ENCODE measurements at places on chromosomes 5 and 9. TPM values are rescaled to one million over a fixed set of nuclear protein-coding genes. Genes with fewer than 3 reads are reported as not detected.

GRCh38 chr9:129708793-129709192, 43.3 kb downstream of the PRRX2 start:
- DNase-seq = no peak

The ADAMTS13 gene
- 14.1 TPM for polyA plus RNA-seq

- DNase-seq = no peak
Measured at GRCh38 chr9:71766663-71767062, 1.6 kb downstream of the CEMIP2 start.

DNA sequence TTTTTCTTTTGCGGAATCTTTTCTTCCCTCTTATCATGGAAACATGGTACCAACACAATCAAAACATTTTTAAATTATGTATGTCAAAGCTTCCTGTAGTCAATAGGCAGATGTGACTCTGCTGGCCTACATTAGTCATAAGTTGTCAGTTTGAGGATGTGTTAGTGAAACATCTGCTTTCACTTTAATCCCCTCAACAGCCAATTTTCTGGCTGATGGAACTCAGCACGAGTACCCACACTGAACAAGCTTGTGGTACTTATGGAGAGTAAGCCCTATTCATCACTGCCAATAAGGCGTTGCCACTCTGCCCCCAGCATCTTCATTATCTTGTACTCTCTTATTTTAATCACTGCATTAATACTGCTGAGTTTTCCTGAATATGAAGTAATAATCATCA, 1034.4 kb downstream of the CDH9 start:
- no peak for DNase-seq

GRCh38 chr9:107131108-107131799, 151.8 kb upstream of the RAD23B start:
- no peak for DNase-seq

DNA sequence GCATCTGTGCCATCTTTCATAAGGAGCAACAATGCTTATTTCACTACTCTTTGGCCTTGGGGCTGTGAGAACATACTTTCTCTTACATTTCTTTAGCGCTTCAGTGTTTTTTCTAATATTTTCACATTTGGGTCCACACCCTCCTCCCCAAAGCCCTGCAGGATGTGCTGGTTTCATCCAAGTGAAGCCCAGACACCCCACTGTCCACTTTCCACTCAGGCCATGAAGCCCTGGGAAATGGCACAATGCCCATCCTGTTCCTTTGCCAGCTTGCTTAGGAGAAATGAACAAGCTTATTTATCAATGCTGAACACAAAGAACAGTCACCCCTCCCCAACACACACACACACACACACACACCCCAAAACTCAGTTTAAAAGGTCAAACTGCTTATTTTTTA, 17.3 kb upstream of the TMOD1 start:
- DNase-seq = no peak

DNA sequence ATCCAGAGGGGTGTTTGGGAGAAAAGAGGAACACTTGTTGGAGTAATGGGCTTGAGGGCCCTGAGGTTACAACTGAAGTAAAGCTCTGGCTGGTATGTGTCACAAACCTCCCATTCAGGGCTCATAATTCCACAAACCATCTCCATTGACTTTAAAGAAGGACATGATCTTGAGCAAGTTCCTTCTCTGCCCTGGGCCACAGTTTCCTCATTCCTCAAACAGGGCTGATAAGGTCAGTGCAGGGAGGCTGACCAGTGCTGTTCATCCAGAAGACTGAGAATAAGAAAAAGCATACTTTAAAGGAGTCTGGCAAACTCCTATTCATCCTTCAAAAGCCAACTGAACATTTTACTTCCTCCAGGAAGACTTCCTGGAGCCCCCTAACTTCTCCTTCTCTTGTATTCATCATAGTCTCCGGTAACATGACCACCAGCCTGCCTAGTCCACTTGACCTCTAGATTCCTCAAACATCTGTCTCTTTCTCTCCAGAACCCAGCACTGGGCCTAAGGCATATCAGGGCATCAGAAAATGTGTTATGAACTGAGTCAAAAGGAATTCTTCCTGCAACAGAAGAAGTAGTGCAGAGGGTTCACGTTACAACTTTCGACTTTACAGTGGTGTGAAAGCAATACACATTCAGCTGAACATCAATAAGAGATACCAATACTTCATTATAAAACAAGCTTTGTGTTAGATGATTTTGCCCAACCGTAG, 20.7 kb upstream of the PTPN3 start:
- DNase-seq = no peak

GRCh38 chr5:151005950-151006576, 14.3 kb upstream of the GPX3 start:
- peak; percentile 42 for DNase-seq

DNA sequence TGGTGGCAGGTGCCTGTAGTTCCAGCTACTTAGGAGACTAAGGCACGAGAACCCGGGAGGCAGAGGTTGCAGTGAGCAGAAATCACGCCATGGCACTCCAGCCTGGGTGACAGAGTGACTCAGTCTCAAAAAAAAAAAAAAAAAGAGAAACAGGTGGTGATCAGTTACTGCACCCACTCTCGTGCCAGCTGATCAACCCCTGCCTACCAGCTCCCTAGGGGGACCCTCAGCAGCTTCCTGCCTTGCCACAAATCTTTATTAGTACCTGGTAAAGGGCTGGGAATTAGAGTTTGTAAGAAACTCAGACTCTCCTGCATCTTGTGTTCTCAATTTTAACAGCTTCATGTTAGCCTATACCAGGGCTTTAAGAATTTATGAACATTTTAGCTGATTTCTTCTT, 914.9 kb downstream of the EFNA5 start:
- DNase-seq = no peak

GRCh38 chr9:78073722-78074121, 42.1 kb upstream of the GNAQ start:
- no peak for DNase-seq

The BARX1 gene
- 0.86 TPM for polyA plus RNA-seq

GRCh38 chr5:174293481-174293880, 248.0 kb downstream of the NSG2 start:
- no peak for DNase-seq

The PCDHA1 gene
- polyA plus RNA-seq = 0.15 TPM

The SYNPO gene
- polyA plus RNA-seq = 109 TPM

DNA sequence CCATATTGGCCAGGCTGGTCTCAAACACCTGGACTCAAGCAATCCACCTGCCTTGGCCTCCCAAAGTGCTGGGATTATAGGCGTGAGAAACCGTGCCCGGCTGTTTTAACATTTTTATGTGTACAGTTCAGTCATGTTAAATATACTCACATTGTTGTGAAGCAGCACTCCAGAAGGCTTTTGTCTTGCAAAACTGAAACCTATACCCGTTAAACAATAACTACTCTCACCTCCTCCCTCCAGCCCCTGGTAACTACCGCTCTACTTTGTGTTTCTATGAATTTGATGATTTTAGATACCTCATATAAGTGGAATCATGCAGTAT, 23.1 kb upstream of the SHB start:
- no peak for DNase-seq

DNA sequence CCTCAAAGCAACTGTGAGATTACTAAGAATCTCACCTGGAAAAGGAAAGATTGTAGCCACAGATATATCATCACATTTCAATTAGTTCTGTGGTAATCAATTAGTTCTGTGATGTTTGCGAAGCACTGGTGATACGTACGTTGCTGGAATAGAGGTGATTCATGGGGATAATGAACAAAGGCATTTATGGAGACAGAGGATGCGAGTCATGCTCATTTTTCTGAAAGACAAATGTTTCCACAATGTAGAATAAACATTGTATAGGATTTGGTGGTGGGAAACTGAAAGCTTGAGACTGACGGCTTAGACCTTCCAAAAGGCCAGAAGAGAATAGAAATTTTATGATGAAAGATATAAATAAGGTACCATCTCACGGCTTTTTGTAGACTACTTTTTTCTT, 507.3 kb upstream of the TYRP1 start:
- DNase-seq = no peak

- peak; percentile 5 for DNase-seq
Measured at GRCh38 chr9:91589101-91589553, 165.5 kb upstream of the NFIL3 start.

DNA sequence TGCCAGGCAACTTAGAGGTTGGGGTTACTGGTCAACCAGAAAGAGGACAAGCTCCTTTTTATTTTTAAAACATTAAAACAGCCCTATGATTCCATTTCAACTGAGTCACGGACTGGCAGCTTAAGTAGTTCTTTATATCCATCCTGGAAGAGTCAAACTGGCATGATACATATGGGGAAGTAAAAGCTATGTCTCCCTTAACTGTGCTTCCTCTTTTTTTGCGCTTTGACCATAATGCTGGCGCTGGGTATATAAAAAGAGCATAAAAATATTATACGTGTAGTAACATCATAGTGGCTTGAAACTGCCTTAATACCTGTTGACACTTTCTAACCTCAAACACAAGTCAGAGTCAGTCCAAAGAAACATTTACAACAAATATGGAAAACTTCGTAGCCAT, 274.4 kb downstream of the CSNK1G3 start:
- no peak for DNase-seq

The FGD3 gene
- 6.8 TPM for polyA plus RNA-seq

- no peak for DNase-seq
Measured at GRCh38 chr9:91391818-91392217, 30.1 kb upstream of the AUH start.

GRCh38 chr5:168917947-168918600, 338.9 kb upstream of the PANK3 start:
- DNase-seq = no peak

- no peak for DNase-seq
Measured at GRCh38 chr5:179478624-179479023, 71.7 kb upstream of the RUFY1 start.

The PAIP1 gene
- 134 TPM for polyA plus RNA-seq

The SLC34A3 gene
- 10.3 TPM for polyA plus RNA-seq

DNA sequence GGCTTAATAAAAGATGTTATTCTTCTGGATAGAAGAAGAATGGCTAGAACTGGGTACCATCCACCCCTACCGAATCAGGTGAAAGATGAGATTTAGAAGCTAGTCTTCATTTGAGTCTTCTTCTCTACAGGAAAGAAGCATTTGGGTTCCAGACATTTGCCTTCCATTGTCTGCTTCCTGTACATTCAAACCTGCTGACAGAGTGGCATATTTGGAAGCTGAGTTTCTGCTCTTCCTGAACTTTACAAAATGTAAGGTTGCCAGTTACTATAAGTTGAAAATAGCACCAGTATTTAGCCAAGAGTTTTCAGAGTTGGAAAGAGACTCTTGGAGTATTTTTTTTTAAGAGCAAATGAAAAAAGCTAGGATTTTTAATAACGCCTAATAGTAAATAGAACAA, 525.4 kb upstream of the TLE4 start:
- DNase-seq = no peak

GRCh38 chr5:67195406-67196275, 958 bp downstream of the CD180 start:
- DNase-seq = no peak

GRCh38 chr5:89706731-89707130, 702.8 kb downstream of the CETN3 start:
- DNase-seq = no peak

The QRFP gene
- polyA plus RNA-seq = 0.40 TPM

The WDR38 gene
- 0.59 TPM for polyA plus RNA-seq

The RASEF gene
- 7.2 TPM for polyA plus RNA-seq

GRCh38 chr5:163498886-163499285, 6.5 kb upstream of the MAT2B start:
- no peak for DNase-seq

GRCh38 chr9:14981291-14981950, 71.2 kb upstream of the FREM1 start:
- no peak for DNase-seq

DNA sequence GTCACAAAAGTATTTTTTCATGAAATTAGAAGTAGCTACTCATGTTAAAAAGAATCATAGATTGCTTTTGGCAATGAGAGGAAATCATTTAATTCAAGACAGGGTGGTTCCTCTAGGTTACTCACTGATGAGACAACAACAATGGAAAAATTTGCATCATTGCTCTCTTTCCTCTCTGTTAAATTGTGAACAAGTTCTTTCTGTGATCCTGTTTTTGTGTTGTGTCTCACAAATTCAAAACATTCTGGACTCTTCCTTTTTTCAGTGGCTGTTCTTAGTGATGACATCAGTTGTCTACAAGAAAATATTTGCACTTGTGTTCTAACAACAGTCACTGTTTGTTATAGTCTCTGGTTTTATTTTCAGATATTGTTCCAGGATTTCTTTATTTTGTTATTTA, 95.3 kb downstream of the XRCC4 start:
- DNase-seq = no peak

GRCh38 chr9:77883846-77884771, 147.5 kb downstream of the GNAQ start:
- no peak for DNase-seq

GRCh38 chr9:4614627-4615026, 47.5 kb upstream of the PLPP6 start:
- no peak for DNase-seq

GRCh38 chr9:132494857-132495256, 84.8 kb downstream of the CFAP77 start:
- no peak for DNase-seq

The PBX3 gene
- polyA plus RNA-seq = 28.7 TPM

DNA sequence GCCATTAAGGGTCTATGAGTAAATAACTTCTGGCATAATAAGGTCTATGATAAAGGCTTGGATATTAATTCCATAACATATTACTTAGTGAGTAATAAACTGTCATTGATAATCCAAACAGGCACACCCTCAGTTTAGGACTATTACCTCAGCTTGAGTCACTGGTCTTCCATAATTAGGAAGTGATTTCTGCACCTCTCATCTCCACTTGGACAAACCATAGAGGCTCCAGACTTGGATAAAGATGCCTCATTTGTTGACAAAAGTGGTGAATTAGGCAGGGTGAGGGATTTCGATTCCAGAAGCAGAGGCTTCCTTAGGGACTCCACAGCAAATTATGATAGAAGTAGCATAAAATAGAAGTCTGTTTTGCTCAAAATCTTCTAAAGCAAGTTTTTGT, 127.5 kb upstream of the MTAP start:
- no peak for DNase-seq

- no peak for DNase-seq
Measured at GRCh38 chr9:14978022-14979000, 68.1 kb upstream of the FREM1 start.

DNA sequence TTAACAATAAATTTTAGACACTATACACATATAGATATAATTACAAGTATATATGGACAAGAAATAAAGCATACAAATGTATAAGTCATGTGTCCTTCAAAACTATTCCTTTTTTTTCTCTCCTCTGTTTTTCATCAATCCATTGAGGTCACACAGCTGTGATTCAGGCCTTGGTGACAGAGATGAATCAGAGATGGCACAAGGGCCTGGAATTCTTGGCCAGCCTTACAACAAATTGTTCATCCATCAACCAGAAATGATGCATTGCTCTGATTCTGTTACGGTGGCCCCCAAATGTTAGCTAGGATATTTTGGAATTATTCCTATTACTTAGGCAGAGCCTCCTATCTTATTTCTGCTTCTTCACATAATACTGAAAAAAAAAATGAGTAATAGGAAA, 108.7 kb upstream of the MPDZ start:
- DNase-seq = no peak

The NUTM2G gene
- 0.41 TPM for polyA plus RNA-seq

All from renal pelvis (tissue), 12 donors.